ENCODE measurements at places on chromosomes 6 and 20.

DNA sequence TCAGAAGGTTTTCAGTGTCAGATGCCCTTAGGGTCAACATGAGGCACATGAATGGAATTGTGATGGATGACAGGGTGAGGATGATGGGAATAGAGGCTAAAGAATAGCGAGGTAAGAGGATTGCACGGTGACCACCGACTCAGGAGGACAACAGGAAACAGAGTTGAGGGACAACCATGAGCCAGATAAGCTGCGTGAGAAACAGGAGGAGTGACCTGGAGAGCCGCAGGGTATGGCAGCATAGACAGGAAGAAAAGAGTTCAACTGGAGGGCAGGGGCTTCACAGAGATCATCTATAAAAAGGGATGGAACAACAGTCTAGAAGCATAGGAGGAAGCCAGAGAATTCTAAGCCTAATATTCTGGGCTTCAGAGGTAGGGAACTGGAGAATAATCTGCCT lies 84.7 kb upstream of the ENPP5 start:
- DNase-seq, result no peak

DNA sequence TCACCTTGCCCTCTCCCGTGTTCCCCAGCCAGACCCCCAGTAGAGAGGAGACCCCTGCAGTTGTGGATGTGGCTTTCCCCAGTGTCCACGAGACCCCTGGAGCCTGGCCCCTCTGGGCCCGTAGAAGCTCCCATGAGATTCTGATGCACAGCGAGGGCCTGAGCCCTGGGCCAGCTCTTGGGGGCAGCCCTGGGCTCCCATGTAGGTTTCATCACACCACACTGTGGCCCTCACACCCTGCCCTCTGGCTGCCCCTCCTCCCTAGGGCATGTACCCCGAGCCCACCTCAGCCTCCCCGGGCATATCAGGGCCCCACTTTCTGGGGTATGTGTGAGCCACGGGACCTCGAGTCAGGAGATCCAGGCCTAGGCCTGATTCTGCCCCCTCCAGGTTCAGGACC lies 7.0 kb upstream of the CHRNA4 start:
- DNase-seq, result no peak

DNA sequence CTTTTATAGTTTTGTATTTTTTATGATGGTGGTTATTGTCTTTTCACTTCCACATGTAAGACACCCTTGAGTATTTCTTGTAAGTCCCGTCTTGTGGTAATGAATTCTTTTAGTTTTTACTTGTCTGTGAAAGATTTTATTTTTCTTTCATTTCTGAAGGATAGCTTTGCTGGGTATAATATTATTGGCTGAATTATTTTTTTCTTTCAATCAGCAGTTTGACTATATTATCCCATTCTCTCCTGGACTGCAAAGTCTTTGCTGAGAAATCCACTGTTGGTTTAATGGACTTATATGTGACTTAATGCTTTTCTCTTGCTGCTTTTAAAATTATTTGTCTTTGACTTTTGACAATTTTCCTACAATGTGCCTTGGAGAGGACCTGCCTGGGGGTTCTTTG lies 13.8 kb downstream of the KIF25 start:
- DNase-seq, result no peak

DNA sequence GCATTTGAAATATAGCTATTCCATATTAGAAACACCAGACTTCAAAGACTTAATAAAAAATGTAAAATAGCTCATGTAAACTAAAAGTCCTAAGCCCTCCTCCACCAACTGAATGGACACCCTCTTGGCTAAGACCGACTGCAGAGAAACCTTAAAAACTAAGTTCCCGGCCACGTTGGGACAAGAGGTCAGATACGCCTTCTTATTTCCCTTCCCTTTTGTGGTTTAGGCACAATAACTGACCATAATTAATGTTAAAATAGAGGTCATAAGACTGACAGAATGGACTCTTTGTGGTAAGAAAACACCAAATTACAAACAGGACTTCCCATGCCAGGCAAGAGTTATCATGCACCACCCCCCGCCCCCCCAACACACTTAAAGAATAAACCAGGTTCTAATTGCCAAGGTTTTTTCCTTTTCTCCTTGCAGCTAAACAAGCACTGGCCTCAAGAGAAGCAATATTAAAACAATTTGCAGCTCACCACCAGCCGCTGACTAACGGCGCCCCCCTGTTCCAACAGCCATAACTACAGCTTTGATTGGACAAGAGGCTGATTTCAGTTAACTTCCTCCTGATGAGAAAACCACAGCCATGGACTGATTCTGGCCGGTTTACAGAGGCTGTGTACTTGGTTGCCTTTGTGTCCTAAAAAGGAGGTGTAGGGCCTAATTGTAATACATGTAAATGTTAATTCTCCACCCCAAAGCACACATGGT lies 10.7 kb upstream of the LAMP5 start:
- DNase-seq, result peak; percentile 89

DNA sequence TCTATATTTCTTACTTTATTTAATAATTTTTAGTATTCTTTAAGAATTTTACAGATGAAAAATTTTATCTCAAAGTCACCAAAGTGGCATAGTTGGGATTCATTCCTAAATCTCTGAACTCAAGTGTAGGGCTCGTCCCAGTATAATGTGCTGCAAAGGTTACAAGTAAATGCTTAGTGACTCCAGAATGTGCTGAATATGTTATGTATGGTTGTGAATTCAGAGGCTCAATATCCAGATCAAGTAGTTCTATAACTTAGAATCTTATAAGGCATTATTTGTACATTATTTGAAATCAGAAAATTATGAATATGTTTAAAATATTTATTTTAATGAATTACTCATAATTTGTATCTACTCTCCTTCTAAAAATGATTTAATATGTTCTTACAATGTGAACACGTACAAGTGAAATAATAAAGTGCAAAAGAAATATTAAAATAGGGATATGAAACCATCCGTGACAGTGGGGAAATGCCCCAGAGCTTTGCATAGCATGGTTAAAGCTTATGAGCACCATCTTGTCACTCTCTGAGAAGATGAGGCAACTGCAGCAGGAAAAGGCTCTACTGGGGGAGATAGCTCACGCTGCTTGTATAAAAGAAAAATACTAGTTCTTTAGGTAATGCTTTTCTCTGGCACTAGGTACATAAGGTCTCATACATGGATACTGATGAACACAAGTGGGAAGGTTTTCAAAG lies 259.0 kb downstream of the FOXC1 start:
- DNase-seq, result peak; percentile 12

GRCh38 chr6:6654599-6655575 lies 66.4 kb downstream of the LY86 start:
- DNase-seq, result no peak

- no peak for DNase-seq
Measured at GRCh38 chr6:116106146-116106545, 5.5 kb downstream of the NT5DC1 start.

DNA sequence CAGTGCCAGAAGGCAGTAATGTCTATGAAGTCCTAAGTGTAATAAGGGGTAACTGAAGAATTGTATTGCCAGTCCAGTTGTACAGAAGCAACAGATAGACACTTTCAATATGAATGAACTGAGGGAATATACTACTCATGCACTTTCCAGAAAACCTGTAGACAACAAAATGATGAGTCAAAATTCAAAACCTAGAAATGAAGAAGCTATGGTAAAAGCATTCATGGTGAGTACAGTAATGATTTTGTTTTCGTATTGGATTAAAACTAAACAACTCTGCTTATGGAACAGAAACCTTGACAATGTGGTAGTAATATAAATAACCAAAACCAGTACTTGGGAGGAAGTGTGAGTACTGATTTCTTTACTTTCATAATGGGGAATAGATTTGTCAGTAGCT lies 35.0 kb downstream of the ARMC2 start:
- no peak for DNase-seq

DNA sequence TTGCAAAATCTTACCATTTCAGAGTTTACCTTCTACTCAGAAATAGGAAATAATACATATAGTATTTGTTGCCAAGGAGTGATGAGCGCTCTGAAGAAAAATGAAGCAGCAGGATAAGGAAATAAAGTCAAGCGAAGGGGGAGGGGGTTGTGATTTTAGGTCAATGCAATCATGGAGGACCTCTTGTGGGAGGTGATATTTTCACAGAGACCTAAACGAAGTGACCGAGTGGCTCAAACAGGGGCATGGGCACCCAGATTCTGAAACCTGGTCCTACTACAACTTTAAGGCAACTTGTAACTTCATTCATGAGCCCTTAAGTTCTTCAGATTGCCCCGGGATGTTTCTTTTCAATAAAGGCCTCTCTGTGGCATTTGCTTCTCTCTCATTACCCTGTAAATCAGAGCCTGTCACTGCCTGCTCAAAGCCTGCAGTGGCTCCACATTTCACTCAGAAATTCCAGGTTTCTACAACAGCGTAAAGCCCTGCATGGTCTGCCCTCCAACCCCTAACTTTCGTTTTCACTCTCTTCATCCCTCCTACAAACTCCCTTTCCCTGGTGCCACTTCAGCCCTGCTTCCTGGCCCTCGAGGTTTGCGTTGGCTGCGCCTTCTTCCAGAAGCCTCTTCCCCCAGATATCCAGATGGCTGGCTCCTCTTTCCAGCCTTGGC lies 162.7 kb downstream of the TBC1D7 start:
- no peak for DNase-seq

- DNase-seq, result no peak
Measured at GRCh38 chr6:107173779-107174178, 58.5 kb upstream of the BEND3 start.

DNA sequence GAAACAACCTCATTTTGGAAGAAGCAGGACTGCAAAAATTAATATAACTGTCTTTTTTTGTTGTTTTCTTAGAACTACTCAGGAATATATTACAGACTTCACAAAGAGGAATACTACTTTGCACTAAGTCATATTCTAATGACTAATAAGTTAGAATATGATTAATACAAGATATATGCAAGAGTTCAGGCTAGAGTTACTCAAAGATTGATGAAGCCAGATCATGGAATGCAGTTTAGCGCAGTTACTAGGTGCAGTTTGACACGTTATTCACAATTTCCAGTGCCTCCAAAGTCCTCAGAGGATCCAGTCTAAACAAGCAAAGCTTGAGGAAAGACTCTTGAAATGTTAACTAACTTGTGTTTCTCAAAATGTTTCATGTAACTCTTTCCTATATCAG lies 1.2 kb upstream of the MYCT1 start:
- DNase-seq, result no peak

- no peak for DNase-seq
Measured at GRCh38 chr6:168231393-168231957, 88.1 kb downstream of the DACT2 start.

DNA sequence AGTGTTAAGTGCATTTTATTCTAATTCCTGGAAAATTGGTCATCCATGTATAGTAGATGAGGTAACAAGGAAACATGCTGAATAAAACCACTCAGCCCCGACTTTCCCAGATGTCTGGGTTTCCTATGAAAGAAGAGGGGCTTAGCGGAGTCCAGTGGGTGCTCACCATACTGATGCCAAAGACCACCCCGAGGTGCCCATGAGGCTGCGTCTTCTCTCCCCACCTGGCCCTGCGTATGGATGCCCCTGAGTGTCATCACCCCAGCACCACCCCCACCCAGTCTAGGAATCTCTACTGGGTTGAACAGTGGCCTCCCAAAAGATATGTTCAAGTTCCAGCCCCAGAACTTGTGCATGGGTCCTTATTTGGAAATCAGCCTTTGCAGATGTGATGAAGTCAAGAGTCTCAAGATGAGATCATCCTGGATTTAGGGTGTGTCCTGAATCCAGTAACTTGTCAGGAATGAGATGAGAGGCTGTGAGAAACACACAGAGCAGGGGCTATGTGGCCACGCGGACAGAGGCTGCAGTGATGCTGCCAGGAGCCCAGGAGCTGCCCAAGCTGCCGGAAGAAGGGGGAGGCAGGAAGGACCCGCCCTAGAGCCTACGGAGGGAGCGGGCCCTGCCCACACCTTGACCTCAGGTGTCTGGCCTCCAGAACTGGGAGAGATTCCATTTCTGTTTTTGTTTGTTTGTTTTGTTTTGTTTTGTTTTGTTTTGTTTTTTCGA lies 124.6 kb upstream of the CDH4 start:
- no peak for DNase-seq
